ENCODE measurements at places on chromosomes 4 and X. TPM values are rescaled to one million over a fixed set of nuclear protein-coding genes. Genes with fewer than 3 reads are reported as not detected.

DNA sequence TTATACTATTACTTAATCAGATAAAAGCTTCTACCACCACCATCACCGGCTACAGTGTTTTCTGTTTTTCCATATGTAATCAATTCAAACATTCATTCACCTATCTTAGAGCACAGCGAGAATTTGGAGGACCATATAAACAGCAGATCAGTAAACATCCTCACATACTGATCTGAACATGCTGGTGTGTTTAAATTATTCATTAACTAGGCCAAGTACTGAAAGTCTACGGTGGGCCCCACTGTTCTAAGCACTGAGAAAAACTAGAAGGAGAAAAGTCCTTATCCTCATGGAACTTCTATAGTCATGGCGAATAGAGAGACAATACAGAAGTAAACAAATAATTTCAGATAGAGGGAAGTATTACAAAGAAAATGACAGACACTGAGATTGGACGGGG, 176.6 kb downstream of the NR3C2 start:
- DNase-seq: no peak

DNA sequence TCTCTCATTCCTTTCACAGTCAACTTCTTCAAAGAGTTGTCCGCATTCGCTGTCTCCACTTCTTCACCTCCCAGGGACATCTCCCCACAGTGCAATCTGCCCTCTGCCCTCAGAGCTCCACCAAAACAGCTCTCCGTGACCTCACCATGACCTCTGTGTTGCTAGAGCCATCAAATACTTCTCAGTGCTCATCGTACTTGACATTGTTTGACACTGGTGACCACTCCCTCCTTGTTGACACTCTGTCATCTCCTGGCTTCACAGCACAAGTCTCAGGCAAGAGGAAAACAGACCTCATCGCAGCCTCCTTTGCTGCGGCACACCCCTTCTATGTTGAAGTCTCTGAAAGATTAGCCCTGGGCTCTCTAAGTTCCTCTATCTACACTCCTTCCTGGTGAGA, 90.5 kb upstream of the CCDC160 start:
- DNase-seq: no peak

GRCh38 chr4:69214716-69215115, at the start of gene UGT2B11:
TSS of gene UGT2B11 (minus strand) at chr4:69214748. CDS start at chr4:69214722, 26 bp downstream.
- DNase-seq: no peak

DNA sequence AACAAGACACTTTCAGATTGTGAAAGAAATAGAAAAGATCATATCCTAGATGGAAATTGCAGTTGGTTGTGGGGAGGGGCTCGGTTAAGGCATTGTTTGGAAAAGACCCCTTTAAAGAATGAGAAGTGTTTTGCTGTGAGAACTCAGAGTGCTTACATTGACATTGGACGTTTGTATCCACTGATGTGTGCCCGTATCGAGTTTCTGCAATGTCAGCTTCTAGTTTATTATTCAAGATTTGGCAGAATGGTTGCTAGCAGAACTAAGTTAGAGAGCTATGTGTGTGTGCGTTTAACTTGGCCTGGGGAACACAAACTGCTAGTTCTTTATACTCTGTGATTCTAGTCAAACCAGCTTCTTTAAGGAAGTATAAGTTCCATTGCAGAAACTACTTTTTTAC, 2702.5 kb downstream of the PCDH7 start:
- no peak for DNase-seq

- no peak for DNase-seq
Observed at GRCh38 chr4:82553020-82553419, 8.8 kb downstream of the TMEM150C start.

DNA sequence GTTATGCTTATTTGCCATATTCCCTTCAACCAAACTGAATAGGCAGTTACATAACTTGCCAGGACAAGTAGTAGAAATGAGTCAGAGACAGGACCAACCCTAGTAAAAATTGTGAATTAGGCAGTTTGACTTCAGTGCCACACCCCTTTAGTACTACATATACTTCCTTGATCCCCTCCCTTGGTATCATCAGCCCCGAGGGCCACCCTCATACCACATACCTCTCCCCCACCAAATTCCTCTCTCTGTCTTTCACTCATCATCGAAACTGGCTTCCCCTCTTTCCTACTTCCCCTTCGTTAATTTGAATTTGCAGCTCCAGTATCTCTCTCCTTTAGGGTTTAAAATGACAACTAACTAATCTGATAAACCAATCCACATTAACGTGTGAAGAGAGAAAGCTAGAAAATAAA, 7.9 kb upstream of the PTPN13 start:
- DNase-seq: no peak

DNA sequence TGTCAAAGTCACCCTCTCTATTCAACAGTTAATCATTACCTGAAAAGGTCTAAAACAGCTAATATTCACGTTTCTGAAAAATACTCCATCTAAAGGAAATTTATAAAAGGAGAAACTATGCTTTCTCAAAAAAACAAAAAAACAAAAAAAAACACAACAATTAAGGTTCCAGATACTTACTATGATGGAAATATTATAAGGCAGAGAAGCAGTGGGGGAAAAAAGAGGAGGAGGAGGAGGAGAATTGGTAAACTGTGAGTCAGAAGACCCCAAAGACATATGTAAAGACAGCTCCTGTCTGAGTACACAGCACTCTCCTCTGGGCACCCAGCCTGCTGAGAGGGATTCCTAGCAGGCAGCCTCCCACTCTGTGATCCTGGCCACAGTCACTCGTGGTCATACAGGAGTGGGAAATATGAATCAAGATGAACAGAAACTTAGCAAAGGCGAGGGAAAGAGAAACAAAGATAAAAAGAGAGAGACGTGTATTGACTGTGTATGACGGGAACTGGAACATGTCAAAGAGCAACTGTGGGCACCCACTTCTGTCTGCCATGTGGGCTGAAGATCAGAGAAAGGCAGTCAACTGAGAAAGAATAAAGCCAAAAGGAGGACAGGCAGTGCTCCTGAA, 12.5 kb downstream of the KLHL15 start:
- DNase-seq: no peak

DNA sequence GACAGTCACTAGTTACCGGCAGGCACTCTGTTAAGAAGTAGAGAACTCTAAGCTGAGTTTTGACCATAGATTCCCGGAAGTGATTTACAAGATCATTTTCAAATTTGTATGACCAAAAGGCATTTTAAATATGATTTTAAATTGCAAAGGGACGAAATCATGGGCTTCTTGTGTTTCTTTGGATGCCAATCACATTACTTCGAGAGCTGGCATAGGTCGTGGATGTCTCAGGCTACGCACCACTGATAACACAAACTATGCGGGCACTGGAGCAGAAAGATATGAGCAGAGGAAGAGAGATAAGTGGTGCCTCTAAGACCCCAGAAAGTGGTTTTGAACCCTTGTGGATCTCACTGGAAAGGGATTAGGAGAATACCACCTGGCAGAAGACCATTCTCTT, 294.2 kb upstream of the FTHL17 start:
- DNase-seq: no peak

GRCh38 chrX:82458207-82458754, 1049.8 kb upstream of the POU3F4 start:
- DNase-seq: no peak

Gene DGAT2L6
- not detected for total RNA-seq

Gene ARHGEF6
- total RNA-seq: not detected

Gene H2BW2
- total RNA-seq: not detected
